ENCODE measurements at places on chromosomes 1 and 21.

GRCh38 chr1:39637361-39637760 is 2.1 kb downstream of the HEYL start:
- no peak for DNase-seq

GRCh38 chr1:31755850-31756492 is 8.2 kb downstream of the ADGRB2 start:
- DNase-seq: no peak

- DNase-seq: no peak
These were observed 5.4 kb downstream of the GTF2B start for GRCh38 chr1:88885933-88886332.

- no peak for DNase-seq
These were observed 90.5 kb downstream of the CD247 start for GRCh38 chr1:167427848-167428247.

GRCh38 chr1:219746141-219746540 is 133.2 kb upstream of the ZC3H11B start:
- DNase-seq: no peak

- no peak for DNase-seq
These were observed 790 bp upstream of the TSNAX start for GRCh38 chr1:231527586-231528171.

GRCh38 chr1:18908911-18909771 is 6.8 kb upstream of the ALDH4A1 start:
- no peak for DNase-seq

Measured in CD4-positive, alpha-beta T cell (primary cell).